Dorsolateral prefrontal cortex (tissue), 122 donors: ENCODE measurements at places on chromosomes 6 and 20.

GRCh38 chr6:28235912-28236452 is 10.9 kb downstream of the ZSCAN9 start:
- no peak for DNase-seq

GRCh38 chr20:59987135-59987534 is 28.9 kb downstream of the CDH26 start:
- DNase-seq = no peak

DNA sequence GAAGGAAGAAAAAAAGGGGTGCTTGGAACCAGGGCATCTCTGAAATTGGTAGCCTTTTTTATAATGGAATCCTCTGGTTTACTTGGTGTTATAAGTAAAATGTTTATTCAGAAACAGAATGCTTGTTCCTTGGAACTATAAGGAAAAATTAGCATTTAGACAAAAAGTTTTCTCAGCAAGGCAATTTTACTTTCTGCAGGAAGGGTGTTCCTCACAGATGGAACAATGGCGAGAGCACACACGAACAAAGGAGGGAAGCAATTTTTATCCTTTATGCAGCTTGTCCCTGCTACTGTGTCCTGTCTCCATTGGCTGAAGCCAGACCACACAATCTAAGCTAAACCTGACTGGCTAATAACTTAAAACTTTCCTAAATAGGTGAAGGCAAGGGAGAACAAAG is 22.7 kb upstream of the FANCE start:
- DNase-seq = no peak

DNA sequence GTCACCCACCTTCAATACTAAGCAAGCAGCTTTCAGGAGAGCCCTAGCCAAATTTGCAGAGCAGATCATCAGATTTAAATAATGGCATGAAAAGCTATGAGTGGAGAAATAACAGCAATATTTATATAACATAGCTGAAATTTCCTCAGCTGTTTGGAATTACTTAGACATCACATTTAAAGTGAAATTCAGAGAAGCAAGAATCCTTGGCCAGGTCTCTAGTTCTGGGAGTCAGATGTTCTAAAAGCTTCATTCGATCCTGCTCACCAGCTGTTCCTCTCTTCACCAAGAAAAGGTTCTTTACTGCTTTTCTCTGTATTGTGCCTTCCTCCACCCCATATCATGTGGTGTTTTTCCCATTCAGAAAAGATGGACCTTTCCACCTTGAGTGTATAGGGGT is 152.3 kb upstream of the JAG1 start:
- no peak for DNase-seq

- DNase-seq = no peak
Observed at GRCh38 chr6:146871611-146872425, 273.0 kb downstream of the ADGB start.

DNA sequence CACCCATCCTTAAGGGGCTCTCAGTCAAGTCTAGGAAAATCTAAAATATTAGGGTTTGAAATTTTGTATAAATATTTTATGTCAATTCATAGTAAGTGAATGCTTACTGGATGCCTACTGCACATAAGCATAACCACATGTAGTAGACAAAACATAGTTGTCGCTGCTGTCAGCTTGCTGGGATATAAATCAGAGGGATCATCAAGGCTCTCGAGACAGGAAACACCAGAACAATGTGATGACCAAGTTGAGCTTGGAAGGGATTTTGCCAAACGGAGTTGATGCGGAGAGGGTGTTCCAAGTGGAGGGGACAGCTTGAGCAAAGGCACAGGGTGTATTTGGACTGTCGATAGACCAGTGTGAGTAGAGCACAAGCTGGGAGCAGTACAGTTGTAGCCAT is 105.8 kb upstream of the SUPT3H start:
- no peak for DNase-seq

DNA sequence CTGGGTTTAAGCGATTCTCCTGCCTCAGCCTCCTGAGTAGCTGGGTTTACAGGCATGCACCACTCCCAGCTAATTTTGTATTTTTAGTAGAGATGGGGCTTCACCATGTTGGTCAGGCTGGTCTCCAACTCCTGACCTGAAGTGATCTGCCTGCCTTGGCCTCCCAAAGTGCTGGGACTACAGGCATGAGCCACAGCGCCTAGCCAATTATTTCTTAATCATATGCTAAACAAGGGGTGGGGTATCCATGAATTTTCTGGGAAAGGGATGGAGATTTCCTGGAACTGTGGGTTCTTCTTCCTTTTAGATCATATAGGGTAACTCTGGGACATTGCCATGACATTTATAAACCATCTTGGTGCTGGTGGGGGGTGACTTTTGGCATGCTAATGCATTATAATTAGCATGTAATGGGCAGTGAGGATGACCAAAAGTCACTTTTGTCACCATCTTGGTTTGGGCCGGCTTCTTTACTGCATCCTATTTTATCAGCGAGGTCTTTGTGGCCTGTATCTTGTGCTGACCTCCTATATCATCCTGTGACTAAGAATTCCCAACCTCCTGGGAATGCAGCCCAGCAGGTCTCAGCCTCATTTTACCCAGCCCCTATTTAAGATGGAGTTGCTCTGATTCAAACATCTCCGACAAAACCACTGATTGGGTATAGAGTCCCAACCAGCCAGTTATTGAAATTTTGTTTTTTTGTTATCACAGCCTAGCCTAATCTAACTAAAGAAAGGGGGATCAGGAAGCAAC is 29.9 kb upstream of the DDR1 start:
- no peak for DNase-seq

DNA sequence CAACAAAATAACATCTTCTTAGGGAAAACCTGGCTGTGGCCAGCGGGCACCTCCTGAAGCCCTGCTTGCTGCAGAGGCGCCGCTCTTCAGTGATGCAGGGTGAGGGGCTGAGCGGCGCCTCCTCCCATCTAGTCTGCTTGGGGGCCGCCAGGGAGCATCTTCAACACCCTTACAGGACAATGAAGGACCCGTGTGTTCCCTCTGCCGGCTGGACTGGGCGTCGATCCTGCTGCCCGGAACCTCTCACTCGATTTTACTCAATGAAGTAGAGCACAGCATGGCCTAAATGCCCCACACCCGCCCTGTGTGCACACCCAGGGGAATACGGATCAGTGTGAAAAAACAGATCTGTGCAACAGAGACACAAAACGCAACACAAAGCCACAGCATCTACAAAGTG is 28.5 kb upstream of the MPC1 start:
- no peak for DNase-seq

DNA sequence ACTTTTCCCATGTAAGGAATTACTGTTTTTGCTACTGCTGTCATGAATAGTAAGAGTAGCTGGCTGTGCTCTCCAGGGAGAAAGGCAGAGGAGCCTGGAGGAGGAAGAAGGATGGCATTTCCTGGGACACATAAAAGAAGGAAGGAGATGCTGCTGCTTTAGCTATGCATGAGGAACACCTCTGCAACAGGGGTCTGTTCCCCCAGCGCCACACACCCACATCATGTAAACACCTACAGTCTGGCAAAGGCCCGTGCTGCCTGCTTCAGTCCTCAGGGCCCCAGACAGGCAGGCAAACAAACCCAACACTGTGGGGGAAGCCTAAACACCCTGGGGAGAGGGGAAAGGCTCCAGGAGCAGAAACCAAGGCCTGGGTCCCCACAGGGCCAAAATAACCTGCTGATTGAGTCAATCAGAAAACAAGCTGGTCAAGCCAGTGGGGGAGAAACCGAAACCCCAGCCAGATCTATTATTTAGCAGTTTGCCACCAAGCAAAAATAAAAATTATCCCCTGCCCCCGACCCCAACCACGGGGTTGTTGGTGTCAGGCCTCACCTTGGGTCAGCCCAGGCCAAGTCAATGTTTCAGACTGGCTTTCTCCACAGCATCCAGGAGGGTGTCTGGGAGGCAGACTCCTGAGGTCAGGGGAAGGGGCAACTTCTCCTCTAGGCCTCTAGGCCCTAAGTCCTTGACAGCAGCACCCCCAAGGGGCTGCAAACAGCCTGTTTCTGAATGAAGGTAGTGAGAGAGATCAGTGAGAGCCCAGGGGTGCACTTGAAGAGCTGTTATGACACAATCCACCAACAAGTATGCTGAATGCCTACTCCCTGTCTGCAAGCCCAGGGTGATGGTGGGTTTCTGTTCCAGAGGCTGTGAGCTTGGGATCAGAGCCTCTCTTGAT is 34.6 kb upstream of the SCUBE3 start:
- no peak for DNase-seq

DNA sequence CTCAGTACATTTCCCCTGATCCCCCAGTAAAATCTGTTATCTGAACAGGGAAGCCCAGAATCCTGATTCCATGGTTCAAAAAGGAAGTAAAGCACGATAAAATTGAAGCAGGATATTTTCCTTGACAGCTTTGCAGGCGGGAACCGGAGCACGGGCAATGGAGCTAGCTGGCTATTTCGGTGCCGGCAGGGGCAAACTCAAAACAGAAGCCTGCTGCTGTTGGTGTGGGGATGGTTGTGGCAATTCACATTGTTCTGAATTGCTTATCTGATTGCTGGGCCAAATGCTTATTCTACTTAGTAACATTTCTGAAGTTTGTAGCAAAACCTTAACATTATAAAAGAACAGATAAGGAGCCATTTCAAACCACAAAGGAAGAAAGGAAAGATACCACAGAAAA is 172.4 kb downstream of the MMS22L start:
- no peak for DNase-seq

GRCh38 chr20:49636447-49636846 is 68.5 kb upstream of the PTGIS start:
- DNase-seq = no peak

DNA sequence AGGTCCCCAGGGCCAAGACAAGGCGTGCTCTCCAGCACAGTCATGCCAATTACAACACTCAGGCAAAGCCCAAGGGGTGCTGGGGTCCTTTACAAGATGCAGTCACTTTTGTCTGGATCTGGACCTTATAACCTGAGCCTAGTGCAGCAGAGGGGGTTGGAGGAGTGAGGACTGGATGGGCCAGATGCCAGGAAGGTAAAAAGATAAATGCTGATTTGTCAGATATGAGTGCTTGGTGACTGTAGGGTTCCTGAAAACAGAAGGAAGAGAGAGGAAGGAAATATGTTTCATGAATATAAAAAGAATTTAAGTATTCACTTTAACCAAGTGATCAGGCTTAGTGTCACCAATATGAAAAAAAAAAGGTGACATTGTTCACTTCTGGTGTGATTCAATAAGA is 43.4 kb upstream of the TFAP2A start:
- DNase-seq = no peak

DNA sequence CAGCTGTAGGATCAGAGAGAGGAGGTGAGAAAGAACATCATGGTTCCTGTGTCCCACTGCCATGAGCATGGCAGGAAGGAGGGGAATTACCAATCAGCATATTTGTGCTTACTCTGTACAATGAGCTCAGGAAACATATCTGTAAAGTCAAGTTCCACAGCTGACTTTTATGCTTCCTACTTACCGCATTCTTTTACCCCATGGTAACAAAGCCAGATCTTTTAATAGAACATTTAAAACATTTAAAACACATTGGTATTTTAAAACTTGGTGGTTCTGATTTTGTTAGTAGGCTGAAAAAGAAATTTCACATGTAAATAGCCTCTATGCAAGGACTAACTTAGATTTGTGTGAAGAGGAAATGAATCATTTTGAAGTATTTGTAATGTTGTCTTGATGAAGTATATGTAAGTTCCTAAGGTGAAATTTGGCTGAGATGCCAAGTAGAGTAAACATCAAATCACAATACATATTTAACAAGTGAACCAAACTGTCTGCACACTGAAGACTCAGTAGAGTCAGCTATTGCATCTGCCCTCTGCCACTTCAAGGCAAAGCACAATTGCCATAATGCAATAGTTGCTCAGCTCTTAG is 114.7 kb downstream of the GJA10 start:
- DNase-seq = no peak

DNA sequence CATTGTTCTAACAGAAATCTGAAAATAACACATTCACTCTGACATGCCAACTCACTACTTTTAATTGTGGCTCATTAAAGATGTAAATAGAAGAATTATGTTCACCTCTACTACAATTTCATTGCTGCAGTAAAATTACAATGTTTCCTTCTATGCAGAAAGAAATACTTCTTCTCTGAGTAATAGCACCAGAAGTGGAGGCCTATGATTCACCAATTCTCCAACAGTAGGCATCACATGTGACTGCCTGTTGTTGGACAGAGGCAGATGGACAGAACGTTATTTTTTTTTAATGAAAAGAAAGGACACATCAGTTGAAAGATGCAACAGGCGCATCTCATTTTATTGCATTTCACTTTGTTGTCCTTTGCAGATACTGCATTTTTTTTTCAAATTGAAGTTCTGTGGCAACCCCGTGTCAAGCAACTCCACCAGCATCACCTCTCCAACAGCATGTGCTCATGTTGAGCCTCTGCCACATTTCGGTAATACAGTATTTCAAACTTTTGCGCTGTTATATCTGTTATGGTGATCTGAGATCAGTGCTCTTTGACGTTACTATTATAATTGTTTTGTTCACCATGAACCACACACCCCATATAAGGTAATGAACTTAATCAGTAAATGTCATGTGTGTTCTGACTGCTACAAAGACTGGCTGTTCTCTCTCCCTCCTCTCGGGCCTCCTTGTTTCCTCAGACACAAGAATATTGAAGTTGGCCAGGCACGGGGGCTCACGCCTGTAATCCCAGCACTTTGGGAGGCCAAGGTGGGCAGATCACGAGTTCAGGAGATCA is 121.4 kb downstream of the ATXN1 start:
- DNase-seq = no peak

GRCh38 chr6:10901770-10902169 is 14.9 kb downstream of the SYCP2L start:
- no peak for DNase-seq

GRCh38 chr6:130713144-130713543 is 114.1 kb upstream of the SMLR1 start:
- DNase-seq = peak; percentile 25

DNA sequence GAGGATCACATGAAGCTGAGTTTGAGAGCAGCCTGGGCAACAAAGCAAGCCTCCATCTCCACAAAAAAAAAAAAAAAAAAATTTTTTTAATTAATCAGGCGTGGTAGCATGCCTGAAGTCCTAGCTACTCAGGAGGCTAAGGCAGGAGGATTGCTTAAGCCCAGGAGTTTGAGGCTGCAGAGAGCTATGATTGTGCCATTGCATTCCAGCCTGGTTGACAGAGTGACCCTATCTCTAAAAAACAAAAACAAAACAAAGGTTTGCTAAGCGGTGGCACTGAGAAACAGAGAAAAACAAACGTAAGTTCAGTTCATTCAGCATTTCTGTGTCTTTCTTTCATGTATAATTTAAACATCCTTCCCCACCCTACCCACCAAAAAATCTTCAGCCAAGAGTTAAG is 78.4 kb downstream of the ANKS1A start:
- DNase-seq = no peak

DNA sequence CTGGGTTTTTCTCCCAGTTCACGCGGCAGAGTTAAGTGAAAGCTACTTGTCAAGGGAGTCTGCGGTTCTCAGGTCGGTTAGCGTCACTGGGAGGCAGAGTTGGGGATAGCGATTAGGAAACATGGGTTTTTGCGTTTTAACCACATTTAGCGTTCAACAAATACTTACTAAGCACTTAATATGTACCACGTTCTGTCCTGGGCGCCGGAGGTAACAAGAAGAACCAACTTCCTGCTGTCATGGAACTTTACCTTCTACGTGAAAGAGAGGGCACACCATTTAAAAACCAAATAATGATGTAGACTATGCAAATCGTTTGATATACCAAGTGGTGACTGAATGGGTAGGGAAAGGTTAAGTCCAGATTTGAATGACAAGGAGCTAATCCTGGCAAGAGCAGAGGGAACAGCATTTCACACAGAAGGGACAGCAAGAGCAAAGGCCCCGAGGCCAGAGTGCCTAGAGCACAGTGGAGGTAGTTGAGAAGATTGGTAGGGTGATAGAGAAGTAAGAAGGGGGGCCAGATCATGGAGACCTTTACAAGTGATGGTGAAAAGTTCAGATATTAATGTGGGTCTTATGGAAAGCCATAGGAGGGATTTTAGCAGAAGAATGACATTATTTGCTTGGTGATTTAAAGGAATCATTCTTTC is 744 bp downstream of the RIOK1 start:
- DNase-seq = no peak
